ENCODE measurements at places on chromosomes 12 and 14.
A peak's percentile ranks its signal among the peaks of the same experiment; 100 is the strongest.

DNA sequence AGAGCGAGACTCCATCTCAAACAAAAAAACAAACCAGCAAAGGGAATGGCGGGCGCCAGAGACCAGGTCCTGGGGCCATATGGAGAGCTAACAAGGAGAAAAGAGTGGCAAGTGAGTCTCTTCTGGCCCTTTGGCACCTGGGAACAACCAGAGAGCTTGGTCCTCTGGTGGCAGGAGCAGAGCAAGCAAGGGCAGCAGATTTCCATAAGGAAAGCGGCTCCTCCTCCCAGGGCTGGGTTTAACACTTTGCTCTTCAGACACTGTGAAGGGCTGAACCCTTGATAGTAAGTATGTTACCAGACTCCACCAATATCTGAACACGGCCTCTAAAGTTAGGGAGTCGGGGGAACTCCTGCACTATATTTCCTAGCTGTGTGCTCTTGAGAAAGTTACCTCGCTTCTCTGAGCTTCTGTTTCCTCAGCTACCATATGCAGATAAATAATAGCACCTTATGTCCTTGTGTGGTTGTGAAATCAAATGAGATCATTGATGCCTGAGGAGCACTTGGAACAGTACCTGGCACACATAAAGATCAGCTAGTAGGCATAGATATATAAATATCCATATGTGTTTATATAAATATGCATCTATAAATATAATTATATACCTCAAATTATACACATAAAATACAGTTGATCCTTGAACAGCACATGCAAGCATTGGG lies 33.4 kb upstream of the PLEKHG6 start:
- DNase-seq, result no peak

GRCh38 chr14:41285186-41285748 lies 321.4 kb upstream of the LRFN5 start:
- peak; percentile 3 for DNase-seq

- DNase-seq, result no peak
Observed at GRCh38 chr12:47860279-47860841, 40.7 kb upstream of the HDAC7 start.

DNA sequence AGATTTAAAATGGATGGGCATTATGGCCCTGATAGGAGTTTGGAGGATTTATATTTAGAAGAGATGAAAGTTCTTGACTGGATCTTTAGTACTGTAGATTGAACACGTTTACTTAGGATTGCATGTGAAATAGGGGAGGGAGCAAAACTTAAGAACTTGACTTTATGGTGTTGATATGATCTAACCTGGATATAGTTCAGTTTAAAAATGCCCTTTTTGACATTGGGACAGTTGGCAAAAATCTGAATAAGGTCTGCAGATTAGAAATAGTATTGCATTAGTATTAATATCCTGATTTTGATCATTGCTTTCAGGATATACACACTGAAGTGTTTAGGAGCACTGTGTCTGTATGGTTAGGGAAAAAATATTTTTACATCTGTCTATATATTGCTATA lies 9.6 kb downstream of the TMBIM6 start:
- no peak for DNase-seq

DNA sequence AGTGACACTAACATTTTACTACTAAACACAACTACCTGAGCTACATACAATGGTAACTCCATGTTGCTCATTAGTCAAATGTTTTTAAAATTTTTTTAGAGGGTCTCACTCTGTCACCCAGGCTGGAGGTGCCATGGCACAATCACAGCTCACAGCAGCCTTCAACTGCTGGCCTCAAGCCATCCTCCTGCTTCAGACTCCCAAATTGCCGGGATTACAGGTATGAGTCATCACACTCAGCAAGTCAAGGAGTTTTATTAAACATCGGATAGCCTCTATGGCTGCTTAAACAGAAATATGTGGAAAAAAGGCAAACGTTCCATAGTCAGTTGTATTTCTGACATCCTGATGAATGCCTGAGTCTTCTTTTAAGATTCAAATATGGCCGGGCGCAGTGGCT lies 11.1 kb upstream of the NPFF start:
- no peak for DNase-seq

DNA sequence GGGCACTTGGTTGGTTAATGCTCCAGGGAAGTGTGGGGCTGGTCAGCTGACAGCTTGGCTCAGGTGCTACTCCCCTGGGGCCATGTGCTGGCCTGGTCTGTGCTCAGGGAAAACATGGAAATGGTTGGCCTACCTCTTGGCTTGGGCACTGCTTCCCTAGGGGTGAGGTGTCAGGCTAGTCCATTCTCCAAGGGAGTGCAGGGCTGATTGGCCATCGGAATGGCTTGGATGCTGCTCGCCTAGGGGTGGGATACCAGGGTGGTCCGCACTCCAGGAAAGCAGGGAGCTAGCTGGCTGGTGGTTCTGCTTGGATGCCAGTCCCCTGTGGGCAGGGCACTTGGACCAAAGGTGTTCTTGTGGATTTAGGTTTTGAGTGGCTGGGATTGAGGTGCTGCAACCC lies 245.7 kb downstream of the RAD51B start:
- DNase-seq, result no peak

DNA sequence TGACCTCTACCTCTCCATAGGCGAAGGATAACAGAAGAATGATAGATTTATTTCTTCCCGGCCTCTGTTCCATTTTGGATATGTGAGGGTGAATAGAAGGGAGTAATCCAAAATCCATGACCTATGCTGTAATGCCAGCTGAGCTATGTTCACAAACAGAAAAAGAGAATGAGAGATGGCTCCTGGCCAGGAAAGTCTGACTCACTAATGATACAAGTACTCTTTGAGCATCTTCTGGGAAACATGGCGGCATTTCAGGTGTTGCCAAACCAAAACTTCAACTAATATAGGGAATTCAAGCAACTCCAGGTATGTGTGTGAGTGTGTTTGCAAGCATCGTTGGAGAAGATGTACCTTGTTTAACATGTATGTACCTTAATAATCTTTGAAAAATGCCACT lies 55.1 kb downstream of the MED13L start:
- peak; percentile 94 for DNase-seq

DNA sequence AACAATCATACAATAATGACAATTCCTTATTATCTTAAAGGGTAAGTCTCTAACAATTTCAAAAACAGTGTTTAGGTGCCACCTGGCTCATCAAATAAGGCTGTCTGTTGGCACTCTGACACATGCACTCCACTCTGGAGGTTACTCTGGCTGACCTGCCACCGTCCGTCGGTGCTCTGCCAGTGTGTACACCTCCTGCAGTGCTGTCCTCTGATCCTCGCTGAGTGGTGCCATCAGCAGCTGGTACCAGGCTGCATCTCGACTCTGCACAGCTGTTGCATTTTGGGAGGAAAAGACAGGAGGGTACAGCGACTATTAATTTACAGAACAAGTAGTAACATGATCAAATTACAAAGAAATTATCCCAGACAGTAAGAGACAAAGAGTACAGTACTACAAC lies 63.9 kb downstream of the IPO8 start:
- DNase-seq, result no peak

- no peak for DNase-seq
Observed at GRCh38 chr12:10453156-10453555, at the start of gene KLRC1. Gene KLRC1 (minus strand): TSS chr12:10453377. CDS start chr12:10451156, 2,221 bp downstream.

DNA sequence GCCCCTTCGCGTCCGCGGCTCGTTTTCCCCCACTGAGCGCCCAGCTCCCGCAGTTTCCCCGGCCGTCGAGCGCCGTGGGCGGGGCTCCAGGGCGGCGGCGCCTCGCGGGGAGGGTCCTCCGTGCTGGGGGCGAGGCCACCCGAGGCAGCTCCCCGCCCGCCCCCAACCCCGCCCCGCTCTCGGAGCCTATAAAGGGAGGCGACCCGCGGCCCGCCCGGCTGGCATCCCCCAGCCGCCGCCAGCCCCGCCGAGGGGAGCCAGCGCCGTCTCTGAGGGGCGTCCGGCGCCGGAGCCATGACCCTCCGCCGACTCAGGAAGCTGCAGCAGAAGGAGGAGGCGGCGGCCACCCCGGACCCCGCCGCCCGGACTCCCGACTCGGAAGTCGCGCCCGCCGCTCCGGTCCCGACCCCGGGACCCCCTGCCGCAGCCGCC lies at the start of gene TAMALIN:
TSS of gene TAMALIN (plus strand) at position 221 of the 432 bp plus-strand sequence. CDS start at position 295, 74 bp downstream.
- DNase-seq, result peak; percentile 26

GRCh38 chr12:127655691-127656090 lies 611.3 kb upstream of the TMEM132C start:
- DNase-seq, result peak; percentile 97

DNA sequence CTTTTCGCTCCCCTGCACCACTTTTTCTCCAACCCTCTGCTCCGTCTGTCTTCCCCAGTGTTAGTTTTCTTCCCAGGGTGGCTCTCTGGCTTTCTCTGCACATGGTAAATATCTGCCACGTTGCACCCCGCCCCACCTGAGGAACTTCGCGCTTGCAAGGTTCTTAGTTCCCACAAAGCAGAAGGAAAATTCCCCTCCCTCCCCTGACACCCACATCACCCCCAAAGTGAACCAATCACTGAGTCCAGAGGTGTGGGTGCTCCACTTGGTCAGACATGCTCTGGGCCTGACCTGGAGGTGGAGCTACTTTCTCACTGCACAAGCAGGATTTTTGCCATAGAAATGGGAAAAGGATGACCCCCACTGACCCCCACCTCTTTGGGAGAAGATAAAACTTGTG lies 415.0 kb downstream of the FUT8 start:
- DNase-seq, result no peak

- peak; percentile 72 for DNase-seq
Observed at GRCh38 chr14:52856139-52856538, 64.7 kb upstream of the GNPNAT1 start.

GRCh38 chr14:102182190-102182589 lies 42.5 kb downstream of the WDR20 start:
- peak; percentile 72 for DNase-seq

GRCh38 chr14:69591317-69591716 lies 16.6 kb upstream of the CCDC177 start:
- no peak for DNase-seq

- DNase-seq, result no peak
Observed at GRCh38 chr14:38089123-38089522, 118.6 kb upstream of the SSTR1 start.

DNA sequence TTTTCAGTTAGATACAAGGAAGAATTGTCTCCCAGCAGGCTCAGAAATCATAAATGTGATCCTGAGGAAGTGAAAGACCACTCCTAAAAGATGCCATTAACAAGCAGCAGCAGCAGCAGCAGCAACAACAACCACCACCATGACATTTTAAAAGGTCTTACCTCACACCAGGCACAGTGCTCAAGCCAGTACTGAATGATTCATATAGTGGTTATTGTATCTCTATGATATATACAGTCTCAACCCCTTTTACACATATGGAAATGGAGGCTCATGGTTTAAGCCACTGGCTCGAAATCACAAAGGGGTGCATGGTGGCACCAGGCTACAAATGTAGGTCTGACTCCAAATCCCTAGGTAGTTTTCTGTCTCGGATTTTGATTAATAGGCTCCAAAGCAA lies 126.9 kb downstream of the KTN1 start:
- no peak for DNase-seq

DNA sequence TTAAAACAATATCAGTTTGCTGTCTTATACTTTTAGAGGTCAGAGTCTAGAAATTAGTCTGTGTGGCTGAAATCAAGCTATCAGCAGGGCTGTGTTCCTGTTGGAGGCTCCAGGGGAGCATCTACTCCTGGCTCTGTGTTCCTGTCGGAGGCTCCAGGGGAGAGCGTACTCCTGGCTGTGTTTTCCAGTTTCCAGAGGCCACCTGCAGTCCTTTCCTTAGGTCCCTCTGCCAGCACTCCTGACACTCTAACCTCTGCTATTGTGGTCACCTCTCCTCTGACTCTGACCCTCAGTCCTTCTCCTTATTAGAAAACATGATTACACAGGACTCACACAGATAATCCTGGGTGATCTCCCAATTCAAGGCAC lies 1140.7 kb upstream of the TMEM132C start:
- DNase-seq, result no peak

DNA sequence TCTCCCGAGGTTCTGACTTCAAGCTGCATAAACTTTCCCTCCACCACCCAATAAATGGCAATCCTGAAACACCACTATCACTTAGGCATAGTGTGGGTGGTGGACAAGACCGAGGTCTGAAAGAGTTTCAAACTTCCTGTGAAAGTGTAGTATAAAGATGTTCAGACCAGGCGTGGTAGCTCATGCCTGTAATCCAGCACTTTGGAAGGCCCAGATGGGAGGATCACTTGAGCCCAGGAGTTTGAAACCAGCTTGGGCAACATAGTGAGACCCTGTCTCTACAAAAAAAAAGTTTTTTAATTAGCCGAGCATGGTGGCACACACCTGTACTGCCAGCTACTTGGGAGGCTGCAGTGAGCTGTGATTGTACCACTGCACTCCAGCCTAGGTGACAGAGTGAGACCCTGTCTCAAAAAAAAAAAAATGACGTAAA lies 61.9 kb downstream of the CCDC92 start:
- no peak for DNase-seq

DNA sequence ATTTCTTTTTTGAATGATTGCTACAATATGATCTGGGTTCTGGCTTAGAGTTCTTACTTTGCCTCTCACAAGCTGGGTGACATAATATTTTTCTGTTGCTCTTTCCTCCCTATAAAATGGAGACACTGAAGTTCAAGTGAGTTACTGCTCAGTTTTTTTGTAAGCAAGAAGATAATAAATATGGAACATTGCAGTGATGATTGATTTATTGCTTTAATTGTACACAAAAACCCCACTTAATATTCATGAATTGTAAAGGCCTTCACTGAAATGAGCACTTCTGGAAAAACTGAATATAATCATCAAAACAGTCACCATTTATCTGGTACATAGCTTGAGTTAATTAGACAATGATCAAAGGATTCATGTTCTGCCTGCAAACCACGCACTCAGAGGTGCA lies 71.8 kb upstream of the NAP1L1 start:
- no peak for DNase-seq

GRCh38 chr12:60059180-60059579 lies 463.4 kb downstream of the SLC16A7 start:
- DNase-seq, result no peak

GRCh38 chr12:30661210-30661609 lies 34.5 kb downstream of the IPO8 start:
- no peak for DNase-seq

DNA sequence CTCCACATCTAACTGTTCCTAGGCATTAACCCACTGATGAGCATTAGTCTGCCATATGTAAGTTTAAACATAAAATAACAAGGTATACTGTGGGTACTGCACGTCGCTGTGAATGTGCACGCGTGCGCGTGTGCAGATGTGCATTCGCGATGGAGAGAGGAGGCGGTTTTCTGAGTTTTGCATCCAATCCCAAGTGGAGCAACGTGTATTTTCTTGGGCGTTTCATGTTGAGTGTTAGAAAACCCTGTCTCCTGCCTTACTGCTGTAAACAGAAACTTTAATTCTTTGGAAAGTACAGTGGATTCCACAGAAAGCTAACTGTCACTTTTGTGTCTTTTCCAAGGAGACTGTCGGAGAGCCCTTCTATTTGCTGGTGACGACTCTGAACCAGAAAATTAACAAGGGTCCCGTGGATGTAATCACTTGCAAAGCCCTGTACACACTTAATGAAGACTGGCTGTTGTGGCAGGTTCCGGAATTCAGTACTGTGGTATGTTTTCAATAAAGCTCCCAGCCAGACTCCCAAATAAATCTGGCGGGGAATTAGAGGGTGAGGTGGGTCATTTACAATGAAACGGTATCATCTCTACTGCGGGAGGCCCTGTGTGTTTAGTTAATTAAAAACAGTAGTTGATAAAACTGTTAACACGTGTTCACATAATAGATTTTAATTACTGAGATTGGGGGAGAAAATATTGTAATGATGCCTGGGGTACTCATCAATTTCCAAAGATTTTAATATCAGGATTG lies 116.5 kb downstream of the PLXNC1 start:
- no peak for DNase-seq

All from astrocyte (in vitro differentiated cells and primary cell).